ENCODE measurements at places on chromosomes 12 and 14.

DNA sequence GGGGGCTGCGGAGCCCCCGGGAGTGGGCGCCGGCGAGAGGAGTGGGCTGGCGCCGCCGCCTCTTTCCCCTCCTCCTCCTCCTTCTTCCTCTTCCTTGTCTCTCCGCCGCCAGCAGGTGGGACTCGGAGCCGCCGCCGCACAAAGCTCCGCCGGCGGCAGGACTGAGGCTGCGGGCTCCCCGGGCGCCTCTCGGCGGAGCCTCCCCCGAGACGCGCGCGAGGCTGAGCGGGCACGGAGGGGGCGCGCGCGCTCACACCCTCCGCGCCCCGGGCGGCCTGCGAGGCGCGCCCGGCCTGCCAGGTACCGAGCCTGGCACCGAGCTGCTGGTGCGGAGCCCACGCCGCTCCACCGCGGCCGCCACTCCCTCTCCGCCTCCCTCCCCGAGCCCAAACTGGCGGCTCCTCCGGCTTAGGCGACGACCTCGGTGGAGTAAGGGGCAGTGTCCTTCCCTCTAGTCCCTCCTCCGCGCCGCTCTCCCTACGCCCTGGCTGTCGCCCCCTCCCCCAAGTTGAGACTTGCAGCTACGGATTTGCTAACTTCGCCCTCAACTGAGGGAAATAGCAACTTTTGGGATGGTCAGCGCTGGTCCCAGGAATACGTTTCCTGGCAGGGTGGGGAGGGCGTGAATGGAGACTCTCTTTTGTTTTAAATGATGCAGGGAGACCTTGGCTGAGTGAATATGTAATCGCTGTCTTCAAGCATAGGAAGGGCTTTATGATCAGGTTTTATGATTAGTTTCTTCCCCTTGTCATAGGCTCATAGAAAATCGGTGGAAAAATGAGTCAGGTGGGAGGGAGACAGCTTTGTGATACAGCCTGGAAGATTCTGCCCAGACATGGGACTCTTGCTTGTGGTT, 199.5 kb upstream of the CAND1 start:
- DNase-seq, result no peak

DNA sequence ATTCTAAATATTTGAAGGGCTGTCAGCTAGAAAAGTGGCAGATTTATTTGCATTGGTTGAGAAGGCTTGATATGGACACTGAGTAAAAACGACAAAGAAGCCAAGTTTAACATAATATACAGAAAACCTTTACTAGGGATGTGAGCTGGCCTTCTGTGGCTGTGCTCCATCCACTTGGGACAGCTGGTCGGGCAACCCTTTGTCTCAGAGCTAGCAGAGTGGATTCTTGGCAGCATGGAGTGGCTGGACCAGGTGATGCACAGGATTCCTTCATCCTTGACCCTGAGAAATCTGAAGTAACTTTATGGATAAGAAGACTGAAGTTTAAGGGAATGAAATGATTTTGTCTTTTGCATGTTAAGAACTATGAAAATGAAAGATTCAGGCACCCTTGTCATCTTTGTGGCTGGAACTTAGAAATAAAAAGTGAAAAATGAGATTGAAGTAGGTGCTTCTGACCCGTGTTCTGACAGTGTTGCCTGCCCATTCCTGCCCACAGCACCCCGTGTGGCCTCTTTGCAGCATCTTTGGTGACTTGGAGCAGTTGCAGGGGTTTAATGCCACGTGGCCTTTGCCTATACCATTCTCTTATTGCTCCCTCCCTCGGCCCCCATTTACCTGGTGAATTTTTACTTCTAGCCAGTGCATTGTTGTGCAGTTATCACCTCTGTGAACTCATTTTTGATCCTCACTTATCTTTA, 32.6 kb downstream of the PELI2 start:
- DNase-seq, result no peak

GRCh38 chr12:25806271-25806670, 152.2 kb upstream of the RASSF8 start:
- no peak for DNase-seq

GRCh38 chr14:96583569-96584041, 81.4 kb downstream of the PAPOLA start:
- DNase-seq, result peak; percentile 71

- no peak for DNase-seq
Measured at GRCh38 chr12:132194056-132194455, 49.8 kb downstream of the NOC4L start.

GRCh38 chr14:49634547-49635334, at the start of gene DNAAF2:
TSS of gene DNAAF2 (minus strand) at chr14:49635244. CDS start at chr14:49635149, 95 bp downstream.
- peak; percentile 86 for DNase-seq

DNA sequence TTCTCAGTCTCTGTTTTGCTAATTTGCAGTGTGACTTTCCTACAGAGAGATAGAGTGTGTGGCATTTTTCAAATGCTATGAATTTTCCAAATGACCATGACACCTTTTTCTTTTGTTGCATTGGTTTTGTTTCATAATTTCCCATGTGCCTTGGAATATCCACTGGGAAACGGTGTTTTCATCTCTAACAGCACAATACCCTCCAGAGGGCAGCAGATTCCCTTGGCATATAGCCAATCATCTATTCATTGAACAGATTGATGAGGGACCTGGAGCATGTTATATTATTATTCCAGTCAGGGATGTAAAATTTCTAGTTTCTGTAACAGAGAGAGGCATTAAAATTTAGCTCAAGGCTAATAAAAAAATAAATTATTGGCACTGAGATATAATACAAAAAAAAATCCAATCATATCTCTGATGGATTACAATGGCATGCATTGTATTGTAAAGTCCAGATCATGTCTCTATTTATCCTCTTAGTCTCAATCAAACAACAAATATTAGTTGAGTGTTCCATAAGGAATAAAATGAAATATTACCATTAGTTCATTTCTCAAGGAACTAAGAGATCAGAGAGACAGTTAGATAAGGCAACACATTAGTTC, 29.6 kb upstream of the NTN4 start:
- no peak for DNase-seq
